ENCODE measurements at places on chromosomes 11 and 22.

DNA sequence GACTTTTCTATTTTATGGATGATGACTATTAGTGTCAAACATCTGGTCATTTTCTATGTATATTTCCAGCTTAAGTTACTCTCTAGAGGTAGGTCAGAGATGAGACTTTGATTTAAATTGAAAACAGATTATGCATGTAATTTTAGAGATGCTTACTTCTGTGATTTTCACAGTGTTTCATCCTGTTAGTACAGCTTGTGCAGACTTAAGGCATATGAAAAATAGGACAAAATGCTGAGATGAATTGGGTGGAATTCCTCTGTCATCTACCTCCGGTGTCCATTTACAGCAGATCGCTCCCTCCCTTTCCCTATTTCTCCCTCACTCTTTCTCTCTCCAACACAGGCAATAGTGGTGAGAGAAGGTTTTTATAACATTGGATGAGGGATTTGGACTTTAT is 14.1 kb downstream of the JAM3 start:
- DNase-seq = no peak

DNA sequence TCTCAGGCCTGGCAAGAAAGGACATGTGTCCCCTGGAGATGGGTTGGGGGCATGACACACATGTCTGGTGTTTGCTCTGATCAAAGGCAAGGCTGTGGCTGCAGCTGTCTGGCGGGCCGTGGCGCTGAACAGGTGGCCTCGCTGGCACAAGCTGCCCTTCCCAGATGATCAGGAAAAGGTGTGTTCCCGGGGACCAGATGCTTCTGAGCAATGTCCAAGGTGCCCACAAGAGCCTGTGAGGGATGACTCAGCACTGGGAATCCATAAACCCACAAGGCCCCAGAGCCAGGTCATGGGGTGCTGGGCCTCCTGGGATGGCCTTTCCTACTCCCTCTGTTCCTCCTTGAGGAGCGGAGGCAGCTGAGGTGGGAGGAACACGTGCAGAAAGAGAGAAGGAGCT is 9.7 kb upstream of the LRP5 start:
- no peak for DNase-seq

DNA sequence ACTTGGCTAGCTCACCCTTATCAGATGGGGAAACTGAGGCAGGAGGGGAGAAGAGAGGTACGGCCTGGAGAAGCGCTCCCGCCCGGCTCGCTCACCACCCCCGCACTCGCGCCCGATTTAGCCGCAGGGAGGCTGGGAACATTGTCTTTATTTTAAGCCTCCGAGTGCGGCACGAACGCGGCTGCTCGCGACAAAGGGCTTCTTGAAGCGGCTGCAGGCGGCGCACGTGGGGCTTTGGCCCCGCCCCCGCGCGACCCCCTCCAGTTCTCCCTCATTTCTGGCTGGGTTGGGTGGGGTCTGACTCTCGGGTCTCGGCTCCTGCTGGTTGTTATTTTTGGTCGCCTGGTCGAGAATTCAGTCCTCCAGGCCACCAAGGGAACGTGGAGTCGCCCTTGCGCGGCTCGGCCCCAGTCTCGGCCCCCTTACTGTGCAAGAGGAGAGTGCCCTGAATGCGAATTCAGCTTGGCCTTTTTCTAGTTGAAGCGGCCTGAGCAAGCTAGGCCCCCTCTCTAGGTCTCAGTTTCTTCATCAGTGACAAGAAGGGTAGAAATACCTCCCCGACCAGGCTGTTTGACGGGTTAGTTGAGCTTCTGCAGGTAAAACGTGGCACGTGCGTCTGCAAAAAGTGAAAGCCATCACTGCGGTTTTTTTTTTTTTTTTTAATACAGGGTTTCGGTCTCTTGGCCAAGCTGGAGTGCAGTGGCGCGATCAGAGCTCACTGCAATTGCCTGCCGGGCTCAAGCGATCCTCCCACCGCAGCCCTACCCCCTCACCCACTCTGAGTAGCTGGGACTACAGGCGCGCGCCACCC is 2.6 kb upstream of the CHRM1 start:
- DNase-seq = peak; percentile 49

GRCh38 chr11:83823461-83824025 is 537.4 kb upstream of the CCDC90B start:
- DNase-seq = no peak

DNA sequence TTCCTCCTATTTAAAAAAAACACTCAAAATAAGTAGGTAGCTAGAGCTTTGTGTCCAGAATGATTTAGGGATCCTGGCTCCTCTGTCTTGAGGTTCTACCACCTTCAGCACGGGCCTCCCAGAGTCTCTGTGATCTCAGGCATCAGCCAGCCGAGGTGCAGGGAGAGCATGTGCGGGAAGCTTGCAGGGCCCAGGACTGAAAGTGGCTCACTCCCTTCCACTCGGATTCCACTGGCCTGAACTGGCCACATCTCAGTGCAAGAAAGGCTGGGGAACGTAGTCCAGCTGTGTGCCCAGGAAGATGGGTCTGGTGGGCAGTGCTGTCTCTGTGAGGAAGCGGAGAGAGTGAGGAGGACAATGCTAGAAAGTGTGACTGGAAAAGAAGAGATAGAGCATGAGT is 68.3 kb upstream of the MYOD1 start:
- no peak for DNase-seq

- DNase-seq = no peak
Observed at GRCh38 chr22:27713461-27713860, 88.1 kb downstream of the MN1 start.

DNA sequence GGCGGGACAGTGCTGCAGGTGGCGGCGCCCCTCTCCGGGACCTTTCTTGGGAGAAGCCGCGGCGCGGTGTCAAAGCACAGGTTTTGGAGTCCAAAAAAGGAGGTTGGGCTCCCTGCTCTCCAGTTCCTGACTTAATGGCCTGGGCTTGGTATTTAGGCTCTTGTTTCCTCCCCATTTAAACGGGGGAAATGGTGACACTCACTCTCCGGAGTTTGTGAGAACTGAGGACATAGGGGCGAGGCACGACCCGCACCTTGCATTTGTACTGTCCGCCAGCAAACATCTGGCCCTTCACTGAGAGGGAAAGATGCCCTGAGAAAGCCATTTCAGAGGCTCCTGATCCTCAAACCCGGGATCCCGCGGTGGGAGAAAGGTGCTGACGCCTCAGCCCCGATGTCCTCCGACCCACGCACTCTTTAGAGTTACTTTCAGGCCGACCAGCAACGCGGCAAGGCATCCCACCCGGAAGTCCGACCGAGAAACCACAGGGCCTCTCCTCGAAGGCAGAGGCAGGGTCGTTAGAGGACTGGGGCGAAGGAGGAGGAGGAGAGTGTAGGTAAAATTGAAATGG is 2.9 kb upstream of the WDR74 start:
- DNase-seq = peak; percentile 67

DNA sequence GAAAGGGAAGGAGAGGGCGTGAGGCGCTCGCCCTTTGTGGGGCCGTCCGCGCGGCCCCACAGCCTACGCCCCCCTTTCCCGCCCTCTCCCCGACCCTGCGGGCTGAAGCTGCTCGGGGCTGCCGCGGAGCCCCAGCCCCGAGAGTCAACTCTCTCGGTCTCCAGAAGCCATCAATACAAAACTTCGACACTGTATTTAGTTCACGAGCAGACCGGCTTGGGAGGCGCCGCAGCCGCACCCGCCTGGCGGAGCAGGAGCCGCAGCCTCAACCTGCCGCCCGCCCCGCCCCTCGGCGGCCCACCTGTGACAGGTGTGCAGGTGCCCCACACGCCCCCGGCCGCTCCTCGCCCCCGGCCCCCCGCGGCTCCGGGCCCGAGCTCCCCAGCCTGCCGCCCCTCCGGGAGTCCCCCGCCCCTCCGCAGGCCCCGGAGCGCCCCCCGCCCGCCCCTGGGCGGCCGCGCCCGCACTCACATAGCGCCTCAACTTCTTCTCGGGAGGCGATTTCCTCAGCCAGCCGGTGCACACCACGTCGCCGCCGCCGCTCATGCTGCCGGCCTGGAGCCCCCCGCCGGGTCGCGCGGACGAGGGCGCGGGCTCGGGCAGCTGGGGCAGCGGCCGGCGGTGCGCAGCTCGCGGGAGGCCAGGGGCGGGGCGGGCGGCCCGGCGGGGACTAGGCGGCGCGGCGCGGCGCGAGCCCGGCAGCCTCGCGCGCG is at the start of gene GAB2:
GAB2 (minus strand) TSS at position 646 of the 713 bp plus-strand sequence; CDS start at position 546, 100 bp downstream.
- DNase-seq = no peak

DNA sequence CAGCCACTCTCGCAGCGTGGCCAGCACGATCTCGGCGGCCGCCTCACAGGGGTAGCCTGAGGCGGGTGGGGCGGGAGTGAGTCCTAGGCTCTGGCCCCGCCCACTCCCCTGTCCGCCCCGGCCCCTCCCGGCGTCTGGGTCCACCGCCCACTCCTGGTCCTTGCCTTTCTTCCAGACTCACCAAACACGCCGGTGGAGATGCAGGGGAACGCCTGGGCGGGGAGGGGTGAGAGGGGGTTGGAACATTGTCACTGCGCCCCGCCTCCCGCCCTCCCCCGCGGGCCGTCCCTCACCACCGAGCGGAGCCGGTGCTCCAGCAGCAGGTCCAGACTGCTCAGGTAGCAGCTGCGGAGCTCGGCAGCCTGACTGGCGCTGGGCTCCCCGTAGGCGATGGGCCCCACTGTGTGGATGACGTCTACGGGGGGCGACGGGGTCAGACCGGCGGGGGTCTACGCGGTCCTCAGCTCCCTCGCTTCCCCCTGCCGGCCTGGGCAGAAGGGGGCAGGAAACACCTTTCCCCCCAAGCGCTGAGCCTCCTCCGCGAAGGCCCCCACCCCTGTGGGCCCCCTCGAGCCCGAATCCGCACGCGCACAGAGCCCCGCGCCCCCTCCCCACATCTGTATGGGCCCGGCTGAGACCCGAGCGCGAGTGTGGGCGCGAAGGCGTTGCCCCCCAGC is 13.2 kb downstream of the OTUB1 start:
- peak; percentile 84 for DNase-seq

- no peak for DNase-seq
Observed at GRCh38 chr11:130776061-130776419, 140.2 kb downstream of the SNX19 start.

DNA sequence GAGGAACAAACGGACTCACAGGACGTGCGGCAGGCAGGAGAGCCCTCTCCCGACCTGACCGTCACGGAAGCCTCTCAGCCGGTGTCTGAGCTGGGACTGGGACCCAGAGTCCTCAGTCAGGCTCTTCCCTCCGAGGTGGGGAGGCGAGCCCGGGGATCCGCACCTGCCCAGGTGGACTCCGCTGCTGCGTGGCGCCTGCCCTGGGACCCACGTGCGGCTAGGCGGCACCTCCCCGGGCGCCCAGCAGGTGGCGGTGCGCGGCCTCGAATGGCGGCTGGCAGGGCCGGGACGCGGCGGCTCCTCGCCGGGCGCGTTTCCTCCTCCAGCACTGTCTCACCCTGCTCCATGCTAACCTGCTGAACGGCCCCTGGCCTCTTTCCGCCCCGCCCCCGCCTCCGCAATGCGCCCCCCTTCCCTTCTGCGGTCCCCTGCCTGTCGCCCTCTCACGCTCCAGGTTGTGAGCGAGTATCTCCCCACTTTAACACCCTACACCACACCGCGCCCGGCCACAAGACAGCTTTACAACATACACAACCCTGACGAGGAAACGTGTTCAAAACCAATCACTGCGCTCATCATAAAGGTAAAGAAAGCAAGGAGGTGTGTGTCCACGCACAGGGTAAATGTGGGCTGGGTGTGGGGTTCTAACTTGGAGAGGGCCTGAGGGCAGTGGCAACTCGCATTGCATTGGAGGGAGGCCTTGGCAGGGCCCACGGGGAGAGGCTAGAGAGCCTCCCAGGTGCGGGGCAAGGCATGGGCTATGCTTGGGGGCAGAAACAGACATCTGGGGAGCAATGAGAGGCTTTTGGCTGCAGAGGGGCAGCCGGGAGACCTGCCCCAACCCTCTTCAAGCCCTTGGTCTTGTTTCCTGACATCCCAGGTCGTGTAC is 25.9 kb upstream of the ATXN10 start:
- peak; percentile 87 for DNase-seq

DNA sequence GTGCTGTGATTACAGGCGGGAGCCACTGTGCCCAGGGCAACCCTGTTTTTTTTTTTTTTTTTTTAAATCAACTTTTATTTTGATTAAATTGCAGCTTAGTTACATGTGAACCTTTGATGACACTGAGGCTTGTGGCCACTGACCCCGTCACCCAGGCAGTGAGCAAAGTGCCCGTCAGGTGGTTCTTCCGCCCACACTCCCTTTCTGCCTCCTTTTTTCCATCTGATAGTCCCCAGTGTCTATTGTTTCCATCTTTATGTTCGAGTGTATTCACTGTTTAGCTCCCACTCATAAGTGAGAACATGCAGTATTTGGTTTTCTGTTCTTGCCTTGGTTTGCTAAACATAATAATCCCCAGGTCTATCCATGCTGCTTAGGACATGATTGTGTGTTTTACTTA is 110.9 kb upstream of the GRK3 start:
- DNase-seq = no peak

- DNase-seq = no peak
Observed at GRCh38 chr11:60899977-60900376, 6.4 kb downstream of the PRPF19 start.

- DNase-seq = no peak
Observed at GRCh38 chr22:18066181-18066859, 11.5 kb upstream of the PEX26 start.

GRCh38 chr22:17234144-17234623 is 14.9 kb upstream of the ADA2 start:
- DNase-seq = peak; percentile 99

DNA sequence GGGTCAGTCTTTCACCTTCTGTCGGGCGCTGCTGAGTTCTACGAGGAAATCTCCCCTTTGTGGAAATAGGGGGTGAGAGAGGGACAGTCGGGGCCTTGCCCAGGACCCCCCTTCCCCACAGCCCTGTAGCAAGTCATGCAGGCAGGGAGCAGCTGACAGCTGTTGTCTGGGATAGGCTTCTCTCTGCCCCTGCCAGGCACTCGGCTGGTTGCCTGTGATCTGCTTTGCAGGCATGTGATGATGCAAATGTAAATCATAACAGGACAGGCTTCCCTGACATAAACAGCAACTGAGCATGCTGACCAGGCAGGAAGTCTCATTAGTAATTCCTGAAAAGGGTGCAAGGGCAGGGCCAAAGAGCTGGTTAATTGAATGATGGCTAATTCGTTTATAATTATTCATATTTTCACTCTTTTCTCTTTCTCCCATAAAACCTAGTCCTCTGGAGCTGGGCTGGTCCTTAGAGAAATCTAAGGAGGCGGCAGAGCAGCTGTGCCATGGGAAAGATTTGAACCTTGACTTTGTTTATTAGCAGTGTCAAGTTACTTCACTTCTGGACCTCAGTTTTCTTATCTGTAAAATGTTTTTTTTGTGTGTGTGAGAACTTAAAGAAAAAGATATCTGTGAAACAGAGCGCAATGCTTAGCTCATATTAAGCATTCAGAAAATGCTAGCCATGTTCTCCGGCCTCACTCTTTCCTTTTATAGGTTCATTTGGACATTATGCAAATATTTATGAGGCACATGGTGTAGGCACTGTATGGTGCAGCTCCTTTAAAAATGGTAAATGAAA is 129.7 kb downstream of the LDLRAD3 start:
- DNase-seq = no peak

- DNase-seq = no peak
Observed at GRCh38 chr22:39526736-39527171, 5.8 kb downstream of the RPS19BP1 start.

- no peak for DNase-seq
Observed at GRCh38 chr11:93279851-93280347, 50.6 kb upstream of the DEUP1 start.

Data from GM23338 (cell line).